ENCODE measurements at places on chromosomes 2 and 18. TPM values are rescaled to one million over a fixed set of nuclear protein-coding genes. Genes with fewer than 3 reads are reported as not detected.

- H3K27me3 ChIP-seq: no peaks in the 10 kb centered on the region
- no peak overlapping the region for H3K27ac ChIP-seq
- no peak overlapping the region for H3K4me3 ChIP-seq
- no peaks in the 10 kb centered on the region for H3K4me1 ChIP-seq
These were observed 43.0 kb upstream of the FAHD2A start for GRCh38 chr2:95359501-95359930.

DNA sequence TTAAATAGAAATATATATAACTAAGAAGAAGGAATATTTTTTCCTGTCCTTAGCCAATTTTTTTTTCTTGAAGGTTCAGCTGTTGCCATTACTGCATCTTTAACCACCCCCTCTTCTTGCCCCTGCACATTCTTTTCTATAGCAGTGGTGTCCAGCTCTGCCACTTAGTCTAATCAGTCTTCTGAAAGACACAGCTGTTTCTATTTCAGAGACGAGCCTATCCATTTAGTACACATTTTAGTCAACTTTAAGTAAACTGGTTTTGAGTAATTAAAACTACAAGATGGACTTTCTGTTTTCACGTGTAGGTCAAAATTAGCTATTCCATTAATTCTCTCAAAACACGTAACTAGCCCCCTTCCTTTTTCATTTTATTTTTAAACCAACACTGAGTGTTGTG lies 21.0 kb downstream of the SPOPL start:
- DNase-seq: no peak
- no peak overlapping the region for H3K27ac ChIP-seq
- H3K27me3 ChIP-seq: no peaks in the 10 kb centered on the region
- H3K4me3 ChIP-seq: no peak overlapping the region
- H3K36me3 ChIP-seq: peaks cover 2% of the 10 kb centered on the region

DNA sequence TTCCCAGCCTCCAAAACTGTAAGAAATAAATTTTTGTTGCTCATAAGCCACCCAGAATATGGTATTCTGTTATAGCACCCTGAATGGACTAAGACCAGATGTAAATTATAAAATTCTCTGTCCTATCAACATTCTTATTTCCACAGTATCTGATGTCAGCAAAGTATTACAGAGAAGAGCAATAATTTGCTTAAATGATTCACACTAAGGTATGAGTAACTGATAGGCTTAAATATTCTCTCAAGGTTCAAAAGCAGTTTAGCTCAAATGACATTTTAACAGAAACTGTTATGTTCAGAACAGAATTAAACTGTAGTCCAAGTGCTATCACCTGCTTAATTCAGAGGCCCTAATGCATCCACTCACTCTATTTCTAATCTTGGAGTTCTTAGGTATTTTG lies 12.8 kb downstream of the SESTD1 start:
- H3K27ac ChIP-seq: no peak overlapping the region
- peaks cover 3% of the 10 kb centered on the region for H3K4me1 ChIP-seq
- no peak for DNase-seq
- no peaks in the 10 kb centered on the region for H3K36me3 ChIP-seq

DNA sequence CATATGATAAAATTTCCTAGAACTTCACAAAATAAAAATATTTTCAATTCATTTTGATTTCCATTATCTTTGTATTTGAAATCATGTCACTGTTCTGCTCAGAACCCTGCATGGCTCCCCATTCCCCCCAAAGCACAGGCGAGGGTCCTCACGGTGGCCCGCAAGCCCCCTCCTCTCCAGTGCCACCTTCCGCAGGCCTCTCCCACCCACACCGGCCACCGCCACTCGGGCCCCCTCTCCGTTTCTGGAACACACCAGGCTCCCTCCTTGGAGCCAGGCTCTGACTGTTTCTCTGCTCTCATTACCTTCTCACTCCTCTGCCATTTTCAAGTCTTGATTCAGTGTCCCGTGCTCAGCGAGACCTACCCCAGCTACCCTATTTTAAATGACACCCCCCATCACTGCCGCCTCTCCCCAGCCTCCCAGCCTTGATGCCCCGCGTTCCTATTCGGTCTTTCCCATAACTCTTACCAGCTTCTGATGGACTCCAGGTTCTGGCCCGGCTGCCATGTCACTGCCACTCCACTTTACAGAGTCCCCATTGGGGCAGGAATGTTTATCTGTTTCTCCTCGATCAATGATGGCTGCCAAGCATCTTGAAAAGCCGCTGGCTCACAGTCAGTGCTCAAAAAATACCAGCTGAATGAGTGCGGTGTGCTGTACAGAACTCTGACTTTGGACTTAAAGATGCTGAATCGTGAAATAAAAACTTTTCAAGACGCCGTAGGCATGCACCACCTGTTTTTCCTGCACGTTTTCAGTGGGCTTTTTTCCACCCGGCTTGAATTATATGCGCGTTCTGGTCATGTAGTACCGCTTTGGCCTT lies 201.0 kb downstream of the GBX2 start:
- H3K27me3 ChIP-seq: no peaks in the 10 kb centered on the region
- H3K4me3 ChIP-seq: no peak overlapping the region
- no peak for DNase-seq
- no peak overlapping the region for H3K27ac ChIP-seq

DNA sequence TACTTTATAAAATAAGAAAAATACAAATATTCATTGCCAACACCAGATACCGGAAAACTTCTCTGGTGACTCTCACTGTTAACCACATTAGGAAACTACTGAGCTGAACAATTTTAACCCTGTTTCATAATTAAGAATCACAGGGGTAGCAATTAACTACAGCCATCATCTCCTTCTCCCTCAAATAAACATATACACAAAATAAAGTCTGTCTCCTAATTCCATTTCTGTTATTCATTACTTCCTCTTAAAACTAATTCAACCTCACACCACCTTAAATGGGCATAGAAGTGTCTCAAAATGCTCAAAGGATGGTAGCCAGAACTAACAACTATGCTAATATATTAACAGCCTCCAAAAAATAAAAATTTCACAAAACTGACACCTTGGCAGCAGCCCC lies 60.7 kb downstream of the ACVR1 start:
- H3K4me3 ChIP-seq: no peak overlapping the region
- no peaks in the 10 kb centered on the region for H3K36me3 ChIP-seq
- no peak overlapping the region for H3K27ac ChIP-seq
- H3K4me1 ChIP-seq: no peaks in the 10 kb centered on the region

GRCh38 chr2:79711098-79711497 lies 198.2 kb downstream of the CTNNA2 start:
- H3K36me3 ChIP-seq: no peaks in the 10 kb centered on the region
- no peak overlapping the region for H3K27ac ChIP-seq
- no peaks in the 10 kb centered on the region for H3K4me1 ChIP-seq
- DNase-seq: no peak

DNA sequence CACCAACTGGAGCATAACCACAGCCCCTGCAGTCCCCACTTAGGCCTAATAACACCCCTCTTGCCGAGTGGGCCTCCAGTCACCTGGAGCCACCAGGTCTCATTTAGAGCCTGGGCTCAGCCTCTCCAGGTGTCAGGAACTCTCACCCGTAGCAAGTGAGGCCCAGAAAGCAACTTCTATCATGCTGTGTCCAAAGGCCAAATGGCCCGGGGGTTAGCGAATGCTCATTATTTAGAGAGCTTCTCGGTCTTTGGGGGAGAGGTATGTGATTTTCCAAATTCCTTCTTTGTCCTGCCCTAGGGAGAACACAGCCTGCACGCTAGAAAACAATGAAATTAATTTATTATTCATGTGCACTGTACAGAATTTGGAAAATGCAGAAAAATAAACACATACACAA lies 109.9 kb upstream of the PTPRM start:
- no peak overlapping the region for H3K27ac ChIP-seq
- no peak for DNase-seq
- no peaks in the 10 kb centered on the region for H3K27me3 ChIP-seq
- H3K36me3 ChIP-seq: no peaks in the 10 kb centered on the region
- no peak overlapping the region for H3K4me3 ChIP-seq

DNA sequence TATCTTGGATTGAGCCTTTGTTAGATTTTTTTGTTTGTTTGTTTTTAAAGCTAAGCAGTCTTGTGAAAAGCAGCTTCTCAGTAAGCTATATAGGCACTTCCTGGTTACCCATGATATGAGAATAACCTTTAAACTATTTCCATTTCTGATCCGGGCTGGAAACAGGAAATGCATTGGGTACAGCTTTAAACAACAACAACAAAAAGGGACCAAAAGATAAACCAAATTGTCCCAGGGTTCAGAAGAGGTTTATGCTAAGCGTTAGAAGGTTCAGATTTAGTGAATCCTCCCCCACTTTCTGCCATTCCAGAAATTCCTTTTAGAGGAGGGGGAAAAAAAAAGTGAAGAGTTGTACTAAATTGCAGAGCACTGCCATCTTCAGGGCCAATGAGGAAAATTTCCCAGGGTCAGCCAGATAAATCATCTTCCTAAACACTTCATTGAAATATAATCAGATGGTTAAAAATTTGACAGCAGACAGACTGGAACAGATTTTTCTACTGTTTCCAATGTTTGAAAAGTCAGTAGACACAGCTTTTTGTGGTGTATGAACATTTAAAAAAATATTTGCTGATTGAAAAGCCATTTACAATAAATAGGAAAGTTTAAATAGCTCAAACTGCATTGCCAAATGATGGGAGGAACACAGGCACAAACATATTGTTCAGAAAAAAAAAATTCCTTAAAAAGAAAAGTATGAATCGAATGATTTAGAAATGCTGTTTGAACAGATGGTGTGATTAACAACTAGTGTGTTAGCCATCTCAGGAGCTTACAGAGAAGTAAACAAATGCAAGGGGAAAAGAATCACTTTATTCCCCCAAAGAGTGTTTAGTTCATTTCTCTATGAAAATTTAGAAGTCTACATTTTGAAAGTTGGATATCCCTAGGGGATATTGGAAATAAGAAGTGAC lies 189.9 kb upstream of the TANK start:
- DNase-seq: no peak
- H3K4me3 ChIP-seq: no peak overlapping the region
- H3K27me3 ChIP-seq: no peaks in the 10 kb centered on the region
- no peaks in the 10 kb centered on the region for H3K4me1 ChIP-seq

- peaks cover 13% of the 10 kb centered on the region for H3K36me3 ChIP-seq
- no peak overlapping the region for H3K27ac ChIP-seq
- H3K4me1 ChIP-seq: no peaks in the 10 kb centered on the region
These were observed 107.8 kb downstream of the MGAT5 start for GRCh38 chr2:134361648-134362047.

GRCh38 chr2:192390401-192390800 lies 195.7 kb upstream of the TMEFF2 start:
- no peak overlapping the region for H3K4me3 ChIP-seq
- no peaks in the 10 kb centered on the region for H3K36me3 ChIP-seq
- no peak overlapping the region for H3K27ac ChIP-seq
- no peak for DNase-seq
- H3K4me1 ChIP-seq: no peaks in the 10 kb centered on the region
- H3K27me3 ChIP-seq: no peaks in the 10 kb centered on the region

- no peaks in the 10 kb centered on the region for H3K27me3 ChIP-seq
- DNase-seq: no peak
- H3K4me3 ChIP-seq: no peak overlapping the region
- no peak overlapping the region for H3K27ac ChIP-seq
- H3K4me1 ChIP-seq: no peaks in the 10 kb centered on the region
These were observed 47.7 kb upstream of the PLA2R1 start for GRCh38 chr2:160109939-160110673.

- no peak overlapping the region for H3K4me3 ChIP-seq
- H3K4me1 ChIP-seq: no peaks in the 10 kb centered on the region
- no peaks in the 10 kb centered on the region for H3K27me3 ChIP-seq
- DNase-seq: no peak
- no peaks in the 10 kb centered on the region for H3K36me3 ChIP-seq
These were observed 44.7 kb downstream of the FER1L5 start for GRCh38 chr2:96687266-96687665.

DNA sequence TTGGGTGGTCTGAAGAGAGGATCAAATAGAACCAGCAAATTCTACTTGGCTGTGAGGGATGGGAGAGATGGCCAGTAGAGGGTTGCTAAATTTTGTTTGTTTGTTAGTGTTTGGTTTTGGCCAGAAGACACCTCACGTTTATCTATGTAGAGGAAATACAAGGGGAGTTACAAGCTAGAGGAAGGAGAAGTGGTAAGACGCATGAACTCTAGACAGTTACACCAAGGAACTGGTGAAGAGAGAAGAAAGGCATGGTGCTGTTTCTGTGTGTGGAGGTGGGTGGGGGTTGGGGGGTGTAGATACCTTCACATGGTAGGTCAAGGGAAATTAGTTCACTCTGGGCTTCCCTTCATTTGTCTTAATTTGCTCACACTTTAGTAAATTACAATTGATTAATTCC lies 25.6 kb downstream of the RASGRP3 start:
- H3K4me1 ChIP-seq: no peaks in the 10 kb centered on the region
- no peaks in the 10 kb centered on the region for H3K36me3 ChIP-seq
- no peak for DNase-seq
- no peaks in the 10 kb centered on the region for H3K27me3 ChIP-seq
- H3K27ac ChIP-seq: no peak overlapping the region
- no peak overlapping the region for H3K4me3 ChIP-seq

The DUSP2 gene
- total RNA-seq: 10.1 TPM

The L3MBTL4 gene
- total RNA-seq: 2.4 TPM

The HOXD13 gene
- total RNA-seq: not detected

Measured in H1 (cell line).